ENCODE measurements at places on chromosomes 4 and X. TPM values are rescaled to one million over a fixed set of nuclear protein-coding genes. Genes with fewer than 3 reads are reported as not detected.

DNA sequence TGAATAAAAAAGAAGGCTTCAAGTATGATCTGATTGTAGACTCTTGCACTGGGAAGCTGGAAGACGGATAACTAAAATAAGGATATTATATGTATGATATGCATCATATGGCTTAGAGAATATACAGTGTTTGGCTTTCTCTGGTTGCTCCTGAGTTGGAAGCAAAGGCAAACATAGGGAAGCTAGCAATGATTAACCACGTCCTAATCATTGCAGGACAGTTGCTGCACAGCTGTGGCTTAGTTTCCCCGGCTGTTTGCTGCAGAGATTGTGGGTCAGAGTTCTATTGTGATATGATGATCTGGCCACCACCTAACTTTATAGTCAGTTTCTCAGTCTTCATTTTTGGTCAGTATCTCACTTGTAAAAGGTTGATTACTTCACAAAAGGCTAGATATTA, 36.3 kb upstream of the PARM1 start:
- H3K4me1 ChIP-seq = no peaks in the 10 kb centered on the region
- no peak overlapping the region for H3K4me3 ChIP-seq
- DNase-seq = no peak
- H3K27ac ChIP-seq = no peak overlapping the region
- no peaks in the 10 kb centered on the region for H3K36me3 ChIP-seq

DNA sequence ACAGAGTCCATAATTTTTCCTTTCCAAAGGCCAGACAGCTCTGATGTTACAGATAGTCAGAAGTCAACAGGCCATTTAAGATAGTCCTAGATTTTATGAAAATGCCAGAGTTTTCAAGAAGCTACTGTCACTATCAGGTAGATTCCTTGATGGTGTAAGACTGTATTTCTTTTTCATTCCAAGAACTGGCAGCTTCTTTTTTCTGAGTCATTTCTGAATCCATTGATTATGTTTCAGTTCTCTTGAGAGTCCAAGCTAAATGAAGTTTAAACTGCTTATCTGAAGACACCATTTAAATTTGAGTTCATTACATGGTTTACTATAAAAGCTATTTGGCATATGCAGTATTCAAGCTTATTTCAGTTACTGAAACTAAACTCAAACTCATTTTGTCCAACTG, 44.6 kb downstream of the RASSF6 start:
- H3K4me1 ChIP-seq = no peaks in the 10 kb centered on the region
- H3K27ac ChIP-seq = no peak overlapping the region
- H3K27me3 ChIP-seq = no peaks in the 10 kb centered on the region

- DNase-seq = no peak
- H3K4me3 ChIP-seq = no peak within 1 kb of the TSS
- peaks cover 15% of the 10 kb centered on the region for H3K27me3 ChIP-seq
- H3K27ac ChIP-seq = no peak within 1 kb of the TSS
These were observed at the start of gene COL4A5 for GRCh38 chrX:108439426-108439942. COL4A5 (plus strand) TSS chrX:108439838; CDS start chrX:108440126, 288 bp downstream.

DNA sequence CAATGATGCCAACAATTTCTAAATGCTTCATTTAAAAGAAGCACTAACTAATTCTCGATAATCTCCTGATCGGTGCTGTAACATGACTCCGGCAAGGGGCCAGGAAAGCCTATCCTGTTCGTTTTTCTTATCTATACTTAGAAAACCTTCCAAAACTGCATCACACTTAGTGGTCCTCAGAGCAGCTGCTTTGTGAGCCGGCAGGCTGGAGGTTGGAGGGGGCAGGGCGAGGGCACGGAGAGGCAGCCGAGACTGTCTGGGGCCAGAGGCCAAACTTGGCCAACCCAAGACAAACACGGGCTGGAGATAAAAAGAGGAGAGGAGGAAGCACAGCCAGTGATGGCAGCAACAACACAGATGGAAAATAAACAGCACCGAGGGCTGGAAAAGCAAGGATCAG, 455.7 kb downstream of the BCOR start:
- H3K36me3 ChIP-seq = no peaks in the 10 kb centered on the region
- no peak for DNase-seq
- H3K27ac ChIP-seq = no peak overlapping the region

- no peak overlapping the region for H3K4me3 ChIP-seq
- DNase-seq = no peak
- H3K4me1 ChIP-seq = no peaks in the 10 kb centered on the region
- H3K36me3 ChIP-seq = no peaks in the 10 kb centered on the region
- H3K27me3 ChIP-seq = no peaks in the 10 kb centered on the region
These were observed 69.8 kb upstream of the SMARCA5 start for GRCh38 chr4:143443728-143444127.

DNA sequence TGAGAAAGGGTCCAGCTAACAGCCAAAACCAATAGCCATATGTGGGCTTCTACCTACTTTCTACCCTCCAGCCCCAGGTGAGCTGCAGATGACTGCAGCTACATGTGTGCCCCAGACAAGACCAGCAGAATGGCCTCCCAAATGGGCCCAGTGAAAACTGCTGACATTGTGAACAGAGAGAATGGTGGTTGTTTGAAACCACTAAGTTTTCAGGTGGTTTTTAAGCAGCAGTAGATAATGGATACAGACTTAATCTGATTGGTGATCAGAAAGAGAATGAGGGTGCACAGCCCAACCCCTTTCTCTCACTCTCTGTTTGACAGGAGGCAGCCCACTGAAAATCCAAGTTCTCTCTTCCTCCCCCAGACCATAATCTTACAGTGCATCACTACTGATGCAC, 42.5 kb upstream of the BBS12 start:
- H3K27ac ChIP-seq = no peak overlapping the region
- no peaks in the 10 kb centered on the region for H3K36me3 ChIP-seq
- no peaks in the 10 kb centered on the region for H3K4me1 ChIP-seq
- H3K27me3 ChIP-seq = no peaks in the 10 kb centered on the region

Gene ARL9
- total RNA-seq = 0.29 TPM

Gene CPLX1
- 2.7 TPM for total RNA-seq

Gene COX7B2
- total RNA-seq = not detected

Gene MID1
- total RNA-seq = 38.3 TPM
